ENCODE measurements at places on chromosomes 4 and X. TPM values are rescaled to one million over a fixed set of nuclear protein-coding genes. Genes with fewer than 3 reads are reported as not detected.

KCNE5 gene
- total RNA-seq = 1.3 TPM

CSN1S1 gene
- total RNA-seq = not detected

DNA sequence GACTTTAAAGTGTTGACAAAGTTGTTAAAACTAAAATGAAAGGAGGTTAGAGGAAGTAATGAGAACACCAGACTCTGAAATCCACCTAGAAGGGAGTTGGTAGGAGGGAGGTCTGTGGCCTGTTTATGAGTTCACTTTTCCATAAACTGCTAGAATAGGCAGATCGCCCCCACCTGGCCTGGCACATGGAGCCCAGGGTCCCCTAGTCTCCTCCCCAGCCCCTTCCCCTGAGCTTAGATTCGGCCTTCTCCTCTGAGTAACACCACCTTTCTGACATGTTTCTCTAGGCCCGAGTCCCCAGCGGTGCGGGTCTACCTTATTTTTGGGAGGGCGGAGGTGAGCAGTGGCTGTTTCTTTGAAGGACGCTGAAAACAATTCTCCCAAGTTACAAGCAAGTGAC is 54.5 kb upstream of the FAT1 start:
- H3K27ac ChIP-seq = no peak overlapping the region
- no peak for DNase-seq
- no peaks in the 10 kb centered on the region for H3K27me3 ChIP-seq
- H3K4me3 ChIP-seq = no peak overlapping the region

DNA sequence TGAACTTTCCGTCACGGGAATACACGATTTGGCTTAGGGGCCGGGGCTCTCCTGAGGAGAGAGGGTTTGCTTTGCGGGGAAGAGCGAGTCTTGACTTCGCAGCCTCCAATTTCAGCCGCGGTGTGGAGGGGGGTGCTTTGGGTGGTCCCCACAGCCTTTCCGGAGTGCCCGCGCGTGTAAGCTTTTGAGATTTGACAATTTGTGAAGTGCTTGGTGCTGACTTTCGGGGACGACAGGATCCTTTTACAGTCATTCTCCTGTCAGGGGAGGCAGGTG is 355 bp downstream of the SCML1 start:
- no peaks in the 10 kb centered on the region for H3K27me3 ChIP-seq
- H3K4me3 ChIP-seq = peak overlapping the region; percentile 81
- no peak for DNase-seq
- peak overlapping the region; percentile 89 for H3K27ac ChIP-seq
- H3K4me1 ChIP-seq = no peaks in the 10 kb centered on the region

DNA sequence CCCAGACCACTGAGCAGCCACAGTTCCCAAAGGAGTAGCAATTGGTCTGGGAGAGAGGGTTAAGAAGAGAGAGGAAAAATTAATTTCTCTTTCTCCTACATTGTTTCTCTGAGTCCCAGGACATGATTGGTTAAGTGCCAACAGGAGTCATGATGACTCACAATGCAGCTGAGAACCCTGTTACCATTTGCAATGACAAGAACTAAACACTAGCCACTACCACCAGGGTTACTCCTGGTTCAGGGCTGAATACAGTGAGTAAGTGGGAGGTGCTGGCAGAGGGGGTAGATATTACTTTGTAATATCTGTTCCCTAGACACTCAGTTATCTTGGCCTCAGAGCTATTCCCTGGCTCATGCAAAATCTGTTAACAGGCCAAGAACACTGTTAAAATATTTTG is 18.0 kb downstream of the ETDC start:
- H3K4me3 ChIP-seq = no peak overlapping the region
- H3K27me3 ChIP-seq = no peaks in the 10 kb centered on the region
- peak; percentile 87 for DNase-seq
- peak overlapping the region; percentile 26 for H3K27ac ChIP-seq

GRCh38 chr4:54157606-54158005 is 57.6 kb downstream of the GSX2 start:
- no peak overlapping the region for H3K4me3 ChIP-seq
- no peaks in the 10 kb centered on the region for H3K36me3 ChIP-seq
- peaks cover 8% of the 10 kb centered on the region for H3K4me1 ChIP-seq
- H3K27me3 ChIP-seq = no peaks in the 10 kb centered on the region

- H3K27ac ChIP-seq = no peak overlapping the region
- no peaks in the 10 kb centered on the region for H3K36me3 ChIP-seq
- peaks cover 29% of the 10 kb centered on the region for H3K4me1 ChIP-seq
- peaks cover 14% of the 10 kb centered on the region for H3K27me3 ChIP-seq
- H3K4me3 ChIP-seq = peak overlapping the region; percentile 64
These were observed 626 bp upstream of the FRAS1 start for GRCh38 chr4:78056265-78057129.

- peaks cover 18% of the 10 kb centered on the region for H3K36me3 ChIP-seq
- no peaks in the 10 kb centered on the region for H3K27me3 ChIP-seq
- no peak overlapping the region for H3K27ac ChIP-seq
- DNase-seq = peak; percentile 27
- H3K4me1 ChIP-seq = no peaks in the 10 kb centered on the region
These were observed 40.5 kb downstream of the MED14 start for GRCh38 chrX:40694802-40695201.

GRCh38 chr4:107862658-107863057 is 37.9 kb downstream of the SGMS2 start:
- H3K4me3 ChIP-seq = no peak overlapping the region
- peak overlapping the region; percentile 12 for H3K27ac ChIP-seq
- H3K27me3 ChIP-seq = no peaks in the 10 kb centered on the region
- H3K4me1 ChIP-seq = peaks cover 18% of the 10 kb centered on the region

Data from astrocyte (in vitro differentiated cells and primary cell).